ENCODE measurements at places on chromosomes 4 and X.

DNA sequence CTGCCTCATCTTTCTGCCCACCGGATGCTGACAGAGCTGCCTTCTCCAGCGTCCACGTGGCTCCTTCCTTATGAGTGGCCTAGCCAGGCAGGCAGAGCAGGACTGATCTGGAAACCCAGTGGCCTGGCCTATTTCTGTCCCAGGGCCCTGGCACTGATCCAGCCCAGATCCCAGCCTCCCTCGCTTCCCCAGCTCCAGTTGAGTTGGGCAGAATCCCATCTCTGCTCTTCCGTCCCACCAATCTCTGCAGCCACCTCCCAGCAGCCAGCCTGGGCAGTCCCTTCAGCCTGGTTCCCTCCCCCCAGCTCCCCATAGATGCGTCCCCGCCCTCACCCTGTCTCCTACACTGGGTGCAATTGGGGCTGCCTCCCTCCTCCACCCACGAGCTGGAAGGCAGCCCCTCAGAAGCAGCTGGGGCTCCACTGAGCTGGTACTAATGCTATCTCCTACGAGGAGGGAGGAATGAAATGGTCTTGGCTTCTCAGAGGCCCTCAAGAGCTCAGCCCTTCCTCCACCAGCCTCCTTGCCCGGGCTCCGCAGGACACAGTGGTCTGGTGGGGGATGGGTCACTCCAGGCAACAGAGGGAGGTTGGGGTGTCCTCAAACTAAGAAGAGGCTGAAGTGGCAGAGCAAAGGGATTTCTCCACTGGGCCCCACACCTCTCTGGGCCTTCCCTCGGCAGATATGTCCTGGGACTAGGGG is 94.2 kb downstream of the PJA1 start:
- DNase-seq, result no peak

GRCh38 chrX:150506020-150506419 is 62.4 kb upstream of the MTM1 start:
- no peak for DNase-seq

DNA sequence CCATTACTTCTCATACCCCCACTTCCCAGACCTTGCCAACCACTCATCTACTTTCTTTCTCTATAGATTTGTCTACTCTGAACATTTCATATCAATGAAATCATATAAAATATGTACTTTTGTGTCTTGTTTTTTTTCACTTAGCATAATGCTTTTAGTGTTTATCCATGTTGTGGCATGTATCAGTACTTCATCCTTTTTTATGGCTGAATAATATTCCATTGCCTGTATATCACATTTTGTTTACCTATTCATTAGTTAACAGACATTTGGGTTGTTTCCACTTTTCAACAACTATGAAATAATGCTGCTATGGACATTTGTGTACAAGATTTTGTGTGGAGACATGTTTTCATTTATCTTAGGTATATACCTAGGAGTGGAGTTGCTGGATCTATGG is 324.1 kb downstream of the OPHN1 start:
- no peak for DNase-seq

DNA sequence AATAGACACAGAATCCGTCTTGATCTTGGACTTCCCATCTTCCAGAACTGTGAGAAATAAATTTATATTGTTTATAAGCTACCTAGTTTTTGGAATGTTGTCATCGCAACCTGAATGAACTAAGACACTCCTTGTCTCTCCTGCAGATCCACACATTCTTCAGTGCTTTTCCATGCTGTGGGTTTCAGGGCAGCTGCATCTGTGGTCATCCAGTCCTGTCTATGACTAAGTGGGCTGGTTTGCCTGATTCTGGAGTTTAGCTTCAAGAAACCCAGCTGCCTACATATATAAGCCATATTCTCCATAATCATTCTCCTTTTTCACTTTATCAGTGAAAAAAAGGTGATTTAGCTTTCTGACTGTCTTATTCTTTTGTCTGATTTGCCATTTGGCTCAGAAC is 170.3 kb upstream of the KIT start:
- DNase-seq, result no peak

GRCh38 chrX:35439692-35440091 is 358.4 kb upstream of the MAGEB16 start:
- no peak for DNase-seq

- DNase-seq, result no peak
Observed at GRCh38 chr4:65391814-65392213, 278.5 kb downstream of the EPHA5 start.

DNA sequence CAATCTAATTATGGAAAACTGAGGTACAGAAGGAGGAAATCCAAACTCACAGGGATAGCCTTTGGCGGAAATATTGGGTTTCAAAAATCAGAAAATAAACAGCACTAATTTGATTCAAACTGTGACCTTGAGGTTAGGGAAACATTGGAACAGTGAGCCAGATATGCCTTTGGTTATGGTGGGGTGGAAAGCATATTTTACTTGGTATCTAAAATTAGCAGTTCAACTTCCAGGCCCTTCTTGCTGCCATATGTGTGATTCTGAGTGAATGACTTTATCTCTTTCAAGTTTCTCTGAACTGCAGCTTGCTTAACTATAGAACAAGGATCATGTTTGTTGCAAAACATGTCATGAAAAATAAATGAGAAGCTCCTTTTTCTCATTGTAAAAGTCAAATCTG is 240.9 kb upstream of the VEGFC start:
- DNase-seq, result no peak

GRCh38 chr4:108352664-108353308 is 184.1 kb upstream of the LEF1 start:
- DNase-seq, result no peak

GRCh38 chr4:128802680-128803628 is 6.5 kb upstream of the JADE1 start:
- DNase-seq, result no peak

GRCh38 chr4:119139822-119140252 is 4.2 kb downstream of the MYOZ2 start:
- DNase-seq, result no peak

- DNase-seq, result no peak
Observed at GRCh38 chr4:112753333-112753732, 116.4 kb downstream of the LARP7 start.

- no peak for DNase-seq
Observed at GRCh38 chr4:187541666-187542065, 453.9 kb upstream of the ZFP42 start.

- no peak for DNase-seq
Observed at GRCh38 chr4:7874838-7875237, 64.8 kb downstream of the AFAP1 start.

- no peak for DNase-seq
Observed at GRCh38 chr4:6684656-6685055, 9.0 kb upstream of the S100P start.

DNA sequence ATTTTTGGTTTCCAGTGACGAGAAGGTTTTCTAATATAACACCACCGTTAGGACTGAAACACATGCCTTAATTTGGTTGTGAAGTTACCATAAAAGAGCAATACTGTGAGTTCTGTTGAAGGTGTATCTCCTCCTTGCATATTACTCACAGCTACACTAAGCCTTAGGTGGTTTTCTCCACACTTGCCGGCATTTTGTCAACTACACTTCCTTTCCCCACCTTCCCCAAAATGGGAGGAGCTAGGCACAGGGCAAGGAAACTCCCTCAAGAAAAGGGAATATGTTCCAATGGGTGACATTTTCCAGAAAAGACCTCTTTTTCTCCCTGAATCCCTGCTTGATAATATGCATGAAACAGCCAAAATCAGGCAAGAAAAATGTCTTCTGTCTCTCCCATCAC is 44.8 kb downstream of the RELL1 start:
- DNase-seq, result no peak

DNA sequence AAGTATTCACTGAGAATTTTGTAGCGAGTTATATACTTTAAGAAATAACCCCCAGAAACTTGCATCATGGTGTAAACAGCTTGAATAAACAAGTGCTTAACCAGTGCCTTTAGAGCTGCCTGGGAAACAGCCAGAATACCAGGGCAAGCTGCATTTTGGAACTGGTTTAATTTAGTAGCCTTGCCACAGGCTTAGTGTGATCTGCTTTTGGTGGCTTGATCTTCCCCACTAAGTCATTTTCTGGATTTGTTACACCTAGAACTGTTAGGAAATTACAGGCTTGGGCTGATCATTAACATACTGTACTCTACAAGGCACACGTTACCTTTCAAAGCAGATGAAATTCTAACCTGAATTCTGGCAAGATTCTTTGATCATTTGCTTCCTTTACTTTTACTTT is 35.4 kb downstream of the NPNT start:
- DNase-seq, result no peak

DNA sequence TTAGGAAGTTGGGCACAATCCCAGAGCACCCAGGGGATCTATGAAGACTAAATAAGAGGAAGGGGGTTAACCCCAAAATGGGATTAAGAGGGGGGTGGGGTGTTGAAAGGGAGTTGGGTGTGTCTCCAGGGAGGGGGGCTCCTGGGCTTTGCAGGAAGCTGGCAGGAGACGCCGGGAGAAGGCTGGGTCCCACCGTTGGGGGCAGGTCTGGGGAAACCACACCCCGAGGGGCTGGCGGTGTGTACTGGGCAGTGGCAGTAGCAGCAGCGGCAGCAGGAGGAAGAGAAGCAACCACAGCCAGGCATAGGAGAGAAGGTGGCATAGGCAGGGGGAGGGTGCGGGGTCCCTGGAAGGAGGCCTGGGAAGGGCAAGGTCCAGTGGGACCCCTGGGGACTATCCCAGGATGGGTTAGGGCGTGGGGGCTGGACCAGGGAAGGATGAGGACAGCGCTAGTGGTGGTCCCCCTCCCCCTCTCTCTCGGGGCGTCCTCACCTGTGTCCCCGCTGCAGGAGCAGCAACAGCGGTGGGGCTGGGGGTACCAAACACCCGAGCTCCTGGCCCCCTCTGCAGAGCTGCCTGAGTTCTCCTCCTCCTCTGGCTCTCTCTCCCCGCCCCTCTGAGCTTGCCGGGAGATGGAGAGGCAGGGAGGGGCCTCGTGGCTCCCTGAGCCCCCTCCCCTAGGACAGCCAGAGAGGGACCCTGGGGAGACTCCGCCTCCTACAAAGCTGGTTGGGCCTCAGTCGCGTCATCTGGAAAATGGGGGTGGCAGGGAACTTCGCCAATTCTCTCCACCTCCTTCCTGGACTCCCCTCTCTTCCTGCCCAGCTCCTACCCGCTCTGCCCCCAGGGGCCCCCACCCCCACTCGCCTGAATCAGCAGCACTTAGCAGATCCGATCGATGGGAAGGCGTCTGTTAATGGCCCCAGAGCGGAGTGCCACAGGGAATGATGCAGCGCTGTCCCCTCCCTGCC is at the start of gene KCND1:
TSS of gene KCND1 (minus strand) at position 596 of the 971 bp plus-strand sequence. CDS start 1,573 bp downstream, outside the sequence.
- no peak for DNase-seq

GRCh38 chr4:90165883-90166282 is 38.7 kb downstream of the CCSER1 start:
- no peak for DNase-seq

DNA sequence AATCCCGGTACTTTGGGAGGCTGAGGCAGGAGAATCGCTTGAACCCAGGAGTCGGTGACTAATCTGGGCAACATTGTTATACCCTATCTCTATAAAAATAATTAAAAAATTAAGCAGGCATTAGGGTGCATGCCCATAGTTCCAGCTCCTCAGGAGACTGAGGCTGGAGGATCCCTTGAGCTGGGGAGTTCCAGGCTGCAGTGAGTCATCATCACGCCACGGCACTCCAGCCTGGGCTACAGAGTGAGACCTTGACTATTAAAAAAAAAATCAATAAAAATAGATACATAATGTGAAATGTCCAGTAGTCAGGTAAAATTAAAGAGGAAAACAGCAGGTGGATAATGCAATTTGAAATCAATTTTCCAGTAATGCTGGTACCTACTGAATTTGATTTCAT is 14.6 kb downstream of the ADGRL3 start:
- DNase-seq, result no peak

Measured in brain pericyte (primary cell).